ENCODE measurements at places on chromosomes 7 and 10. TPM values are rescaled to one million over a fixed set of nuclear protein-coding genes. Genes with fewer than 3 reads are reported as not detected.

- no peak for DNase-seq
Measured at GRCh38 chr10:99551158-99551557, 18.4 kb downstream of the NKX2-3 start.

GRCh38 chr10:97940534-97940933 is 89.9 kb downstream of the CRTAC1 start:
- DNase-seq = no peak

DNA sequence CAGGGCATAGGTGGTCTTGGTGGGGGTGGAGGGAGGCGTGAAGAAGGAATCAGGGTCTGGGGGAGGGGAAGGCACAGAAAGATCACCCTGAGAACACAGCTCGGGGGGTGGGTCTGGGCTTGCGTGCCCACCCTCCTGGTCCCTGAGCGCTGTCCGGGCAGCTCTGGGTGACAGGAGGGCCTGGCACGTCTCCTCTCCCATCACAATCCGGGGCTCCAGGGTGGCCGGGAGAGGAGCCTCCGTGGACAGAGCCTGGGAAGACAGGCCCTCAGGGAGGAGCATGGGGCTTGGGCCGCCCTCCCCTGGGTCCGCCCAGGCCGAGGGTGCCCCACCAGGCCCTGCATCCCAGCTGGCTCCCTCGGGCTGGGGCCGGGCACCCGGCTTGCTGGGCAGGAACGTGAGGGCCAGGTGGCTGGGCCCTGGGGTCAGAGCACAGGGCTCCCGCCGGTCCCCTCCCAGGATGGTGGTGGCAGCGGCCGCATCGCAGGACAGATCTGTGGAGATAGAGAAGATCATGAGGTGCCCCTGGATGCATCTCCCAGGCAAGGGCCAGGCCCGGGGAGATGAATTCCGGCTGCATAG is 3.1 kb downstream of the NACAD start:
- DNase-seq = no peak

DNA sequence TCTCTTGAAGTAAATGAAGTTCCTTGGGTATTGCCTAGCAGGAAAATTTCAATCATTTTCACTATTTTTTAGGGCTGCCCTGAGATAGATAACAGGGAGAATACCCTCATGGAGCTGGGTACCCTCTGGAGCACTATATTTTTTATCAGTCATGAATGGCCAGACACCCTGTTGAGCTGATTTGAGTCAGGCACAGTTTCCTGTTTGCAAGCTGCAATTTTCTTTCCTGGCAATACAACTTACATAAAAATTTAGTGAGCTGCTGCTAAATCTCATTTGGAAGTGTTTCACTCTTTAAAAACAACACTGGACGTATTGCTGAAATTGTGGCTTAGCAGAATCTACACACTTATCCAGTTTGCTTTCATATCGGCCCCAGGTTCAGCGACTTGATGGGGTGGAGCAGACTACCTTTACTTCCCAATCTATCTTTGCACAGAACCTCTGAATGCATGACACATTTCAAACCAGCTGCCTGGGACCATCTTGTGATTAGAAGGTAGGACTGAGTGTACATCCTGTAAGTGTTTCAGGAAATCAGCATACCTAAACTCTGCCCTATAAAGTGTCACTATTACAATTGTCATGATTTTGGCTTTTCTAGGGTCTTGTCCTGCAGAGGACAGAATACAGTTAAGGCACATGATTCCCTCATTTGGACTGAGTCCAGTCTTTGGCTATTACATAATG is 125.7 kb upstream of the FAM3C start:
- DNase-seq = no peak

DNA sequence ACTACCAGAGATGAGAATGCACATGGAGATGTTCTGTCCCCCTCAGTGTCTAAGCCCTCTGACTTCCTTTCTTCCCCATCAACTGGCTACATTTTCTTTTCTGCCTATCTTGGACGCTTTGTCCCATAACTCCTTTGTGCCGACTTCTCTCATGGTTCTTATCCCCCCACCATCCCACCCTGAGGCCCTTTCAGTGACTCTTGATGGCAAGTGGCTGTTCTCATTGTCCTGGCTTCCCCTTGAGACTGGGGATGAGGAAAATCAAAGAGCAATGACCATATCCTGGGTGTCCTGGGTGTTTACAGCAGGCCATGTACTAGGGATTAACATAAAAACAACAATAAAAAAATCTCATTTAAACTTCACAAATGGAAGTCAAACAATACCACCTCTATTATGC is 18.8 kb upstream of the GGCT start:
- no peak for DNase-seq

GRCh38 chr7:144818511-144818910 is 17.3 kb downstream of the TPK1 start:
- DNase-seq = no peak

DNA sequence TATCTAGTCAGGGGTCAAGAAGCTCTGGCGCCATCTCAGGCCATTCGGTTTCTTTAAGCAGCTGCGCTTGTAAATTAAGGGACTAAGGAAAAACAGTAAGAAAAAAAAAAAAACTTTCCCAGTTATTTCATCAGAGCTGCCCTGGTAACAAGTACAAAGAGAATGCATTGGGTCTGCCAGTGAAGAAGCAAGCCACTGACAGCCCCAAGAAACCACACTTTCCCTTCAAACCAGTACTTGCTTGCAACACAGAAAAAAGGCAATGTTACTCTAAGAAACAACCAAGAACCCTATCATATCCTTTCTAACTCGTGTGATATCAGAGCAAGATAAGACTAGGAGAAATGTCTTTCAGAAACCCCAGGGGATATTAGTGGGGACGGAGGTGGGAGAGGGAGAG is 40.6 kb upstream of the AOAH start:
- DNase-seq = no peak

DNA sequence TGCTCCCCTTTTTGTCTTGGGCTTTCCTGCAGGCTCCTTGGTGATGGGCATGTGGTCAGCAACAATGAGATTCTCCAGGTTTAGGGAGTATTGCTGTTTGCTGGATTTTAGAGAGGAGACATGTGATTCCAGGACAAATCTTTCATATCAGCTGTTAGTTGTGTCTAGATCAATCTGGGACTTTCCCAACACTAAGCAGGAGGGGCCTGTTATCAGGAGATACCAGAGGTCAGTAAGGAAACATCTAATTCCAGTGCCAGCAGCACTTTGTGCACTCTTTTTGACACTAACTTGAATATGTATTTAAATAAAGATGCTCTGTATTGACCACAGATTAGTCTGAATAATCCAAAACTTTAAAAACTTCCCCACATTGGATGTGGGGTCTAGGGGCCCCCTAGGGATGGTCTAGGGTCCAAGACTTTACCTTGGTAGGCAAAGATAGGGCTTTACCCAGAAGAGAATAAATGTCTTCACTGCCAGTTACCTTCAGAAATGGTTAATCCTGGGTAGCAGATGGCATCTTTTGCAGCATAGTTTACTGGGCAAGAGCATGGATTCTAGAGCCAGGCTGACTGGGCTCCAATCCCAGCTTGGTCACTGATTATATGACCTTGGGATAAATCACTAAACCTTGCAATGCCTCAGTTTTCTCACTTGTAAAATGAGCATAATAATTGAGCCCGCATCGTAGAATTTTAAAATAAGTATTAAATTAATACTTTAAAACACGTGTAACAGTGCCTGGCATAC is 6.4 kb upstream of the FIGNL1 start:
- no peak for DNase-seq

GRCh38 chr7:92643821-92644220 is 53.6 kb upstream of the FAM133B start:
- no peak for DNase-seq

DNA sequence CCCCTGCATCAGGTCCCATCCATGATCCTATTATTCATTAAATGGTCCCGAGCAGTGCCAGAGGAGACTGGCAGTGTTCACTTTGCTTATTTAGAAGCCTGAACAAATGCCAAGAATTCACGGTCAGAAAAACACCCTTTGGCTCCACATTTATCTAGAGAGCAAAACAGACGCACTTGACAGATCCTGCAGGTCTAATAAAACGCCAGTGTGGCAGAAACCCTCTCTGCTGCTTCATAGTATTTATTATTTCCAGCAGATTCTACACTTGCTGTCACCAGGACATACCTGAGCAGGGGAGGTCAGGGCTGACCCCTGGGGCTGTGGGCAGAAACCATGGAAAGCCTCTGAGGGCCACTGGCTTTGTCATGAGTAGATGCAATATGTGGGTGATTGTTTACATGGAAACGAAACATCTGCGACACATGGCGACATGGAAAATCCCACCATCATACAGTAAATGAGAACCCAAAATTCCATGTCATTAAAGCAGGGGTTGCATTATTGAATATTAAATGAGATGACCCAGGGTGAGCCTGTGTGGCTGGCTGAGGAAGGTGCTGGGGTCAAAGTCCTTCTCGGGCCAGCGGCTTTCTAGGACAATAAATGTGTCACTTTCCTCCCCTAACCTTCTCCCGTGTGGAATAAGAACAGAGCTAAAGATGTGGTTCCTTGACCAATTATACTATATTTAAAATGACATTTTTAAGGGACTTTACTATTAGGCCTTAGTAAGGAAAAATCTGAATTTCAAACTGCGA is 205.9 kb upstream of the SVIL start:
- DNase-seq = no peak

GRCh38 chr10:81104494-81104893 is 566.8 kb downstream of the SH2D4B start:
- DNase-seq = no peak

DNA sequence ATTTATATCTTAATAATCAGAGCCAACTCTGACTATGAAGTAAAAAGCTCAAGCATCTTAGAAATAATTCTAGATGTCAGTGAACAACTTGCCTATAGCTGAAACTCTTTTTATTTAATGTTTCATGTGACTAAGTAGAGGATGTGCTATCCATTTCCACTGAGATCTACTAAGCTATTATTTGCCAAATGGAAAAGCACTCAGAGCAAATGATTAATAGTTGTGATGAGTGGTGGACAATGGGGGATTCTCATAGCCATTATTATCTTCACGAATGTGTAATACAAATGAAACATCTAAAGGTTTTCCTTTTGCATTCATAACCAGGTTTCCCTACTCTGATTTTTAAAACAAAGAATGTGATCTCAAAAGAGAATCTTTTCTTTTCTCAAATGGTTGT is 126.6 kb upstream of the GNAI1 start:
- no peak for DNase-seq

DNA sequence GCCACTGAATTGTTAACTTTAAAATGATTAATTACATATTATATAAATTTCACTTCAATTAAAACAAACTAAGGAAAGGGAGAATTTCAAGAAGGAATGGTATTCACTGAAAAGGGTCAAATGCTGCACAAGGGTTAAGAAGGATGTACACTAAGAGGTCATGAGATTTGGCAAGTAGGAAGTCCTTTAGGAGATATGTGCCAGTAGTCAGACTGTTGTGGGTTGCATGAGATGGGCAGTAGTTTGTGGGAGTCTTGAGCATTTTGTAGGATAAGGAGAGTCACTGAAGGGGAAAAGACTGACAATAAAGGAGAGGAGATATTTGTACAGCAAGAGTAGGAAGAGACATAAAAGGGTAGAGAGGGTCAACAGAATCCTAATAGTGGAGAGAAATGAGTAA is 12.4 kb upstream of the PTPN12 start:
- DNase-seq = no peak

- DNase-seq = no peak
Measured at GRCh38 chr10:48234295-48234694, 40.2 kb downstream of the FRMPD2 start.

- DNase-seq = no peak
Measured at GRCh38 chr7:47351233-47352154, 230.4 kb downstream of the TNS3 start.

GRCh38 chr10:52066383-52066782 is 247.7 kb upstream of the DKK1 start:
- DNase-seq = no peak

Gene RBM20
- 0.05 TPM for polyA plus RNA-seq

Gene SFRP4
- not detected for polyA plus RNA-seq

Gene GIMAP5
- polyA plus RNA-seq = 3.8 TPM

Gene H2BK1
- not detected for polyA plus RNA-seq

Gene ZNF503
- 0.15 TPM for polyA plus RNA-seq

Gene SLC25A13
- polyA plus RNA-seq = 25.0 TPM
